ENCODE measurements at places on chromosomes 12 and 14.

DNA sequence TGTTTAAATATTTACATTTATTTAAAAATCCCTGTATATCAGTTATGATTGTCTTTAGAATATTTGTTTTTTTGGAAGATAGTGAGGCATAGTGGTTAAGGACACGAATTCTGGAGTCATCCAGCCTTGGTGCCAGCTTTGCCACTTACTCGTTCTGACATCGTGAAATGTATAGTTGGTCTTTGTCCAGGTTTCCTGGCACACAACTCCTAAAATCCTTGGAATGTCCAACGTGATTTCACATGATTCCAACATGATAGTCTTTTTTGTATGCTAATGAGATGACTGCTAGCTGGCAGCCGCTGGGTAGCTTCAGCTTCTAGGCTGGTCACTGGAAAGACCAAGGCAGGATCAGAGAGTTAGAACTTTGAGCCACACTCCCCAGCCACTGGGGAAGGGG, 64.8 kb downstream of the PRICKLE1 start:
- no peak for DNase-seq

GRCh38 chr14:75479770-75480600, 42.3 kb upstream of the BATF start:
- no peak for DNase-seq

DNA sequence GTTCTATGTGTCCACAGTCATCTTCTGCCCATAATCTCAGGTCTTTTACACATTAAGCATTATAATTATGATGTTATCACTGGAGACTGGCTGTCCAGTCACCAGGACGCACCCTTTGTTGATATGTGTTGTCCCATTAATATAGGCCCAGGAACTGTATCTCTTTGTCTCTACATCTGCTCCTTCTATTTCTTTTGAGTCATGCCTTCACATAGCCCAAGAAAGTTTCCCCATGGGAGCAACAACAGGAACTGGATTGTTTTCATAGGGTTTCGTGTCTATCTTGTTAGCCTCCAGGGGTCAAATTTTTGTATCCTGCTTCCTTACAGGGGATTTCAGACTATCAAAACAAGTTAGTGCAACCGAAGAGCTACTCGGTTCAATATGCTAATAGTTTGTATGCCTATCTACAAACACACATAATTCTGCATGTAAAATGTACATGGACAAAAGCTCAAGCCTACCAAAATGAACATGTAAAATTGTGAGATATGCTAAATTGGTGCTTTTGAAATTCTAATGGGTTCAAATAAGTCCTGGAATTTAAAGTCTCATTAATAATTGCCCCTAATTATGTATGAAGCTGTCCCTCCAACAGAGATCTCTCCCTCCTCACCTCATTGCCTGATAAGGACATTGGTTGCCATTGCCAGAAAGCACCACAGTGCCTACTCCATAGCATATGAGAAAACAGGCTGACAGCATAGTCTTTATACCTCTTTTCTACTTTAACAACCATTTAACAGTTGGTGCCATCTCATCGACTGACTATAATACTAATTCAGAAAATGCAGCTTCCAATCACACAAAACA, 99.8 kb upstream of the DIO2 start:
- DNase-seq = no peak

DNA sequence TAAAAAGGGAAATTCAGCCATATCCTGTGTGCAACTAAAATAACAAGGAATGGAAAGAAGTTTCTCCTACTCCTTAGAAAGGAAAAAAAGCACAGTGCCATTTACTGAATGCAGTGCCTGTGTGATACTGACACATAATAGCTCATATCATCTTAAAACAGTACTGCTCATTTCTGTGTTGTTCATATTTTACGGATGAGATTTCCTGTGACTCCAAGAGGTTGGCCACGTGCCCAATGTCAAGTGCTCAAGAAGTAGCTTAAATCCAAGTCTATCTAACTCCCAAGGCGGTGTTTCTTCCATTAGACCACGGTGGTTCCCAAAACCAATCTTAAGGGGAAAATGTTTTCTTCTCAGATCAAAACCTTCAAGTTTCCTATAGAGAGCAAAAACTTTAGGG, 20.0 kb downstream of the MAP3K9 start:
- DNase-seq = peak; percentile 22

DNA sequence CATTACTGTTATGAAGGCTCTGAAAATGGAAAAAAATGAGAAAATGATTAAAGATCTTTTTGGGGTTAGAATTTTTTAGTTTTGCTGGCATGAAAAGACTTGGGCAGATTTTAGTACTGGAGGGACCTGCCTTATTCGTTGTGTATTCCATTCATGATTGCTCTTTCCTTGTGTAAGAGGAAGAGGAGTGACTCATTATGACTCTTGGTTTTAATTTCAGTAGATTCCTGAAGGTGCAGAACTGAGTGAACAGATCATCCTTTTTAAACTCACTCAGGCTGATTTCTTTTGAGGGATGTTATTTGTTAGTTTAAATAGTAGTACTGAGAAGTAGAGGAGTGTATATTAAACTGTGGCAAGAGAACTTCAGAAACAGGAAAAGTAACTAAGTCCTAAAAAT, 41.6 kb downstream of the AKAP6 start:
- no peak for DNase-seq

DNA sequence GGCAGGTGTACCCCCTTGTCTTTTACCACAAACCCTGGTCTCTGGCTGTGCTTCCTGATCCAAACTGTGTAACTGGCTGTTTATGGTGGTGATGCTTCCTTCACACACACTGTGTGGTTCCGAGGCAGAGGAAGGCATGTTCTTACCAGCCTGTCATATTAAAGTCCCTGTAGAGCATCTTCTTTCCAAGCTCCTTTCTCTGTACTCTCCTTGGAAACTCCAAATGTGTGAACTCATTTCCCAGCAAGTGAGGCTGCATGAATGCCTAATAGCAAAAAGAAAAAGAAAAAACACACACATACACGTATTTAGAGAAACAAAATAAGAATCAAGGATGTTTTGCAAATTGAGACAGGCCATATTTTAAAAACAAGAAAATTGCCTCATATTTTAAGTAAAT, 214.9 kb downstream of the PPM1H start:
- DNase-seq = no peak

DNA sequence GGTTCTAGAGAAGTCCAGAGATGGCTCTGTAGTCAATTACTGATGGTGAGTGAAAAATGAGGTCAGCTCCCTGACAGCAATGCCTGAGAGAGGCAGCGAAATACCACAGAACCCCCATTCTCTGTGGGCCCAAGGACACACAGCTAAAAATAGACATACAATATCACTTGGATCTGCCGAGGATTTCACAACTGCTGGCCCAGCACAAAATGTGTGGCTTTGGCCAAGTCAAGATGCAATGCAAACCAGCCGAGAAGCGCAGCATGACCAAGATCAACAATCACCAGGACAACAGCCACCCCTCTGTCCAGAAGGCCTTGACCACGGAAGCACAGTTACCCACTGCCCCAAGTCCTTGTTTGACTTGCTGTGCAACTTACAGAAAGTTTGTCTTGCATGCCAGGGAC, 52.2 kb downstream of the CKAP4 start:
- no peak for DNase-seq

- DNase-seq = no peak
Observed at GRCh38 chr12:127749416-127749815, 517.6 kb upstream of the TMEM132C start.

DNA sequence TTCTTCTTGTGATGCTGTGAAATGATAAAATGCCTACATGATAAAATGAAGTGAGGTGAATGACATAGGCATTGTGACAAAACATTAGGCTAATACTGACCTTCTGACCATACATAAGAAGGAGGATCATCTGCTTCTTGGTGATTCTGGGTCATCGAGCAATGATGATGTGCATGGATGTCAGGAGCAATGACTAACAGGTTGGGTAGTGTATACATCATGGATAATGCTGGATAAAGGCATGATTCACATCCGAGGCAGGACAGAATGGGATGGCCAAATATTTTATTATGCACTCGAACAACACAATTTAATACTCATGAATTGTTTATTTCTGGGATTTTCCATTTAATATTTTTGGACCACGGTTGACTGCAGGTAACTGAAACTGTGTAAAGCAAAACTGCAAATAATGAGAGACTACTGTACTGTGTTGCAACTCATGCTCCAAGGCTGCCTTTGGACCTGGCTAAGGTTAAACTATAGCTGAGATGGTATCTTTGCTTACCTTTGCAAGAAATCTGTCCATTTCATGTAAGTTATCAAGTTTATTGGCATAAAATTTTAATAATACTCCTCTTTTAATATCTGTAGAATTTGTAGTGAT, 7.6 kb upstream of the SLC25A21 start:
- no peak for DNase-seq

DNA sequence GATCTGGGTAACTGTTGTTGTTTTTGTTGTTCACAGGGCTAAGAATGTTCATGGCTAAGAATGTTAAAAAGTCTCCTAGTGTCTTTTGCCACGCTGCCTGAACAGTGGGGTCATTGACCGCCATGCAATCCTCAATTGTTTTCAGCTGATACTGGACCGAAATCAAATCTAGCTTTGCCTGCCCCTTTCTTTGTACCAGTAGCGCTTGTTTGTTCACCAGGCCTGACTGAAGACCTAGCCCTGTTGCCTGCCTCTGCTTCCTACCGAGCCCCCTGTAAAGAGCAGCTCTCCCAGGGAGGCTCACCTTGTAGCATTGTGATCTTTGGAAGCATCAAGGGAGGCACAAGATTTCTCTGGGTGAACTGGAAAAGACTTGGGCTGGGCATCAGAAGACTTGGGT, 6.7 kb downstream of the PSEN1 start:
- DNase-seq = no peak

All from common myeloid progenitor, CD34-positive (primary cell).